ENCODE measurements at places on chromosomes 5 and 9.

GRCh38 chr9:100204796-100205195 lies 105.8 kb downstream of the INVS start:
- no peak for DNase-seq

DNA sequence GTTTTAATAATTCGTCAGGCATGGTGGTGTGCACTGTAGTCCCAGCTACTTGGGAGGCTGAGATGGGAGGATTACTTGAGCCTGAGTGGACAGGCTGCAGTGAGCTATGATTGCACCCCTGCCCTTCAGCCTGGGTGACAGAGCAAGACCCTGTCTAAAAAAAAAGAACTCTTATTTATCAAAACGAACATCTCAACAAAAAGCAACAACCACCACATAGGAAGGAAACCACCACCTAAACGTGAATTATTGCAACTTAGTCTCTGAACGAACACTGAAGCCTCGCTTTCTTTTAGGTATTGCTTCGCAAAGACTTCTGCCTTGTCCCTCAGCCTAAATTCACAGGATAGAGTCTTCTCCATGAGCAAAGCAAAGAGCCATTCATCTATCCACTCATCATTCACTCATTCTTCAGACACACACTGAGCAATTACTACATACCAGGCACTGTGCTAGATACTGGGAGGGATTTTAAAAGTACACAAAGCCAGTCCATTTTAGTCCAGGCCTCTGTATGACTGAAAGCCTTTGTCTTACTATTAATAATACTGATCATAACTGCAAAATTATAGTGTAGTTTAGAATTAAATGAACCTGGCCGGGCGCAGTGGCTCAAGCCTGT lies 57.4 kb downstream of the THBS4 start:
- peak; percentile 14 for DNase-seq

- DNase-seq = no peak
Measured at GRCh38 chr9:17116400-17116837, 18.4 kb upstream of the CNTLN start.

- DNase-seq = peak; percentile 32
Measured at GRCh38 chr9:37801287-37801850, 772 bp downstream of the DCAF10 start.

Data from activated CD4-positive, alpha-beta T cell treated with anti-CD3 and anti-CD28 coated beads, Interleukin-2, amount 50 U/mL, for 48 hours (primary cell).